ENCODE measurements at places on chromosomes 16 and 17.

GRCh38 chr16:84785843-84786581, 33.8 kb upstream of the CRISPLD2 start:
- no peak for DNase-seq

DNA sequence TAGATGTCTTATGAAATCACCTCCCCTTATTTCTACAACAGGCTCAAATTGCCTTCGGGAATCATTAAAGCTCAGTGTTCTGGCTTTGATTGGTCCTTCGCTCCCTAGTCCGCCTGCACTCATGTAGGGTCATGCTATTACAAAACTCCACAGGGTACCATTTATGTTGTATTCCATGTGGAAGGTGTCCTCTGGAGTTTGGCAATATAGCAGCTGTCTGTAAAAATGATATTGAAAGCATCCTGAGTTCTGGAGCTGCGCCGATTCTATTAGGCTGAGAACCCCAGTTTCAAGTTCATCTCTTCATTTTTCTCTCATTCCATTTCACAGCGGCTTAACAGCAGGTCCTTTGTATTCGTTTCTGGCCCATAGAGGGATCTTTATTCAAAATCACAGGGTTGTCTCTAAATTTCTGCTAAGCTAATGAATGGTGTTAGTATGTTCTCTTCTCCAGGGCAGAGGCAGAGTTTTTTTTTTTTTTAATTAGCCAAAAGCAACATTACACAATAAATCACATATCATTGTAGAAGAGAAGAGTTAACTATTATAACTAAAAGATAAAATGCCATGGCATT, 71.9 kb upstream of the TEKT1 start:
- no peak for DNase-seq

DNA sequence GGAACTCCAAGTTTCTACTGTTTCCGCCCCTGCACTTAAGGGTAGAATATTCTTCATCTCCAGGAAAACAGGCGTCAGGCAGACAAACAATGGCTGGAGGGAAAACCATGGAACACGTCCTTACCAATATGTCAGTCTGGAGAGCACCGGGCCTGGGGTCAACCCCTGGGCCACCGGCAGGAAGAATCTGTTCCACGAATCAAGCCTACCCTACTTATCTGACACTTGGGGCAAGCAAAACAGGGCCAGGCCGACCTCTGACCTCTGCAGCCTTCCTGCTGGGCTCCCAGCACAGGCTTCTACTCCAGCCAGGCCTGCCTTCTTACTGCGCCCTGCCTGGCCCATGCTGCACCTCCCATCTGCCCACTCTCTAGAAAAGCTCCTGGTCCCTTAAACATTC, 10.1 kb downstream of the VAC14 start:
- no peak for DNase-seq

DNA sequence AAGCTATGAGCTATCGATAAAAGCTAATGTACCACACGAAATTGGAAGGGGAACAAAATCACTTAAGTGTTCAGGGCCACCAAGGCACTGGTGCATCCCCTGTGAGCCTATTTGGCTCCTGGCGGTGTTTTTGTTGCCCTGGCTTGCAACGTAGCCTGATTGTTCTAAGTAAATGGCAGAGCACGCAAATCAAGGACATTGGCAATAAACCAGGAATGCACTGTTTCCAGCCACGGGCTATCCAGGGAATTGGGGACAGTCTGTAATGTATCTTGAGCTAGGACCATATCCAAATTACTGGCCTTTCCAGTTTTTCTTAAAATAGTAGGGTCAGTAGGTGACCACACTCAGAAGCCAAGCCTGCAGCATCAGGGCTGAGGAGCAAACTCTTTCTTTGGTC, 734.0 kb downstream of the MAF start:
- no peak for DNase-seq

GRCh38 chr17:81021531-81022343, 13.2 kb upstream of the BAIAP2 start:
- no peak for DNase-seq

- no peak for DNase-seq
These were observed 9.0 kb upstream of the CLEC18A start for GRCh38 chr16:69942099-69942491.

- no peak for DNase-seq
These were observed 26.5 kb upstream of the CRHR1 start for GRCh38 chr17:45757431-45758218.

GRCh38 chr17:82564241-82564640, 44.7 kb downstream of the FOXK2 start:
- no peak for DNase-seq

- no peak for DNase-seq
These were observed 34.5 kb upstream of the NACA2 start for GRCh38 chr17:61625564-61625963.

DNA sequence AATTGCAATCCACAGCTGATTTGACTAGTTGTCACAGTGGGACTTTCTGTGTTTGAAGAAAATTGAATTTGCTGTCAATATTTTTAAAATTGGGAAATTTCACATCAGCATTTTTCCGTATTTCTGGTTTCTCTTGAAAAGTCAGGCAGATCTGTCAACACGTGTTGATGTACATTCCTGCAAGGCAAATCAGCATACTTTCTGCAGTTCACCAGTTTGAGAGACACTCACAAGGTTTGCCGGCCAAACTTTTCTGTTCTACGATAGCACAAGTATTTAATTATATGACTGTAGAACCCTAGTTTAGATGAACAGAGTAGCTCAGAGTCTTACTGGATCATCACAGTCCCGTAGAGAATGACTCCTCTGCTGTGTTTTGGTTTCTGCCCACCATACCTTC, 102.0 kb downstream of the ADAMTS18 start:
- DNase-seq, result no peak

GRCh38 chr16:67128417-67128816, 18.7 kb downstream of the PHAF1 start:
- no peak for DNase-seq
